ENCODE measurements at places on chromosomes 13 and 19. TPM values are rescaled to one million over a fixed set of nuclear protein-coding genes. Genes with fewer than 3 reads are reported as not detected.

GRCh38 chr13:41490371-41491015 lies 33.1 kb downstream of the RGCC start:
- DNase-seq: no peak

- no peak for DNase-seq
These were observed 14.4 kb downstream of the TTYH1 start for GRCh38 chr19:54429545-54430227.

- DNase-seq: no peak
These were observed 108.5 kb downstream of the ERCC5 start for GRCh38 chr13:102954350-102954749.

DNA sequence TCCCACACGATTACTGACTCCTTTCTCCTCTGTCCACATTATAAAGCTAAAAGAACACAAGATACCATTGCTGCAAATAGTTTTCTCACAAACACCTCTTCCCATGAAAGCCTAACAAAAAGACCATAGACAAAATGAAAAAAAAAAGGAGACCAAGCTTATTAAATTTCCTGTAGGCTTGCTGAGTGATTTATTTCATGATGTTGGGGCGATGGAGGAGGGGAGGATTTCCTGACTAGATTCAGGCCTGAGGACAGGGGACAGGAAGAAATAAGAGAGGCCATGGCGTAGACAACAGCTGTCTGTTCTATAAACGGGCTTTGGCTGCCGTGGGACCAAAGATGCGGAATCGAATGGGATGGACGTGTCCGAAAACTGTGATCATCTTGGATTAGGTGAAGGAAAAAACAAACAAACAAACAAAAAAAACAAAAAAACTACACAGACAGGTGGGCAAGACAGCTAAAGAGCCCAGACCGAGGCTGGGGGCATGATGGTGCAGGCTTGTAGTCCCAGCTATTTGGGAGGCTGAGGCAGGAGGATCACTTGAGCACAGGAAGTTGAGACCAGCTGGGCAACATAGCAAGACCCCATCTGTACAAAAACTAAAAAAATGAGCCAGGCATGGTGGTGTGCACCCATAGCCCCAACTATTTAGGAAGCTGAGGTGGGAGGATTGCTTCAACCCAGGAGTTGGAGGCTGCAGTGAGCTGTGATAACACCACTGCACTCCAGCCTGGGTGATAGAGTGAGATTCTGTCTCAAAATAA lies 5.3 kb downstream of the TMPRSS9 start:
- no peak for DNase-seq

ISOC2 gene
- 70.4 TPM for total RNA-seq

RFX2 gene
- 30.6 TPM for total RNA-seq

AMH gene
- total RNA-seq: not detected

ALDH16A1 gene
- 48.1 TPM for total RNA-seq
